ENCODE measurements at places on chromosomes 6 and 20.

- no peak for DNase-seq
Observed at GRCh38 chr6:7647504-7647903, 57.5 kb downstream of the SNRNP48 start.

- DNase-seq, result no peak
Observed at GRCh38 chr20:4949833-4950178, 51.5 kb downstream of the SLC23A2 start.

DNA sequence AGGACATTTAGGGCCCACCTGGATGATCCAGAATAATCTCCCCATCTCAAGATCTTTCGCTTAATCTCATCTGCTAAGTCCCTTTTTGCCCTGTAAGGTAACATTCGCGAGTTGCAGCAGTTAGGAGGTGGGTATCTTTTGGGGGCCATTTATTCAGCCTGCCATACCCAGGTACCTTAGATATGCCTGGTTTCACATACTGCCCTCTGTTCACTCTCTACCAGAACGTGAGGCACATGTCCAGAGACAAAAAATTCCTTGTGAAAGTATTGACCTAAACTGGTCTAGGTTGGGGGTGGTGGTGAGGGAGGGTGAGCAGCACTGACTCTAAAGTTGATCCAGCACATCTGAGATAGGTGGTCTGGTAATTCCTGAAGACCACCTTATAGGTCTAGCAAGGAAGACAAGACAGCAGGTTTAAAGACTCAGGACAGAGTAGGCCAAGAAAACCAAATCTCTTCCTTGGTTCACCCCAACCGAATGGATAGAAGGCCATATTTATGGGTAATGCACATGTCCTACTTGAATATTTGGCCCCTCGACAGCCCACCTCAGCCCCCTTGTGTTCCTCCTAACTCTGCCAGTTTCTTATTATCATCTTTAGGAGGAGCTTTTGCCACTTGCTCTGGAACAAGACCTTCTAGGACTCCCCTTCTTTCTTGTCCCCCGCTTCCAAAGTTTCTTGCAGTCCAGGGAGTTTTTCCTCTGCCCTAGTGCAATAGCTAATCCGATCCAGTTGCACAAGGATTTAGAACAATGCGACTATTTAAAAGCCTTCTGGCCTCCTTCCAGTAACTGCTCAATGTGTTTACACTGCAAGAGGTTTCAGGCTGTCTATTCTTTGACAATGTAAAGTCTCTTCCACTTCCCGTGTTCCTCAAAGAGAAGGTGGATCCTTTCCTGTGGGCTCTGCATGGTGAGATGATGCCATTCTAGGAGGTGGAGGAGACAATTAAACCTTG lies 213.0 kb upstream of the LAMP5 start:
- no peak for DNase-seq

- no peak for DNase-seq
Observed at GRCh38 chr20:18734525-18735189, 78.9 kb upstream of the SCP2D1 start.

GRCh38 chr6:150269130-150269856 lies 99.5 kb upstream of the IYD start:
- DNase-seq, result no peak

- DNase-seq, result no peak
Observed at GRCh38 chr6:146590492-146590891, 8.3 kb upstream of the ADGB start.

DNA sequence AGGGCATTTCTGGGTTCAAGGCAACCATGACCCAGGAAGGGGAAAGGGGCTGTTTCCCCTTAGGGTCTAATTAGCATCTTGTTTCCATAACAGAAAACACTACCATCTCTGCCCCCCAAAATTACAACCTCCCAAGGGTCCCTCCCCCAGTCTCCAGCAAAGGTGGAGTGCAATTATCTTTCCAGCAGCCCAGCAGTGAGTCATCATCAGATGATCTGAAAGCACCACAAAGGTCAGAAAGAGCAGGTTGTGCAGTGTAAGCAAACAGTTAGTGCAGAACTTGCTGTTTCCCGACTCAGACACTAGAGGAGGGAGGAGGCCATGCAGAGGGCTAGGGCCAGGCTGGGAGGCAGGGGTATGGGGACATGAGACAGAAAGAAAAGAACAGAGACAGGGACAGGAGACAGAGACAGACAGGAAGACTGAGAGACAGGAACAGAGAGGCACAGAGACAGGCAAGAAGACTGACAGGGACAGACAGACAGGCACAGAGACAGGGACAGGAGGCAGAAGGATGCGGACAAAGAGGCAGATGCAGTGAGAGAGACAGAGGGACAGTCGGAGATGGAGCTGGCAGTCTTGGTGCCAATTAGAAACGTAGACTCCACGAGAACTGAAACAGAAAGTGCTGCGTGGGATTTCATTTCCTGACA lies 62.5 kb downstream of the PYGB start:
- no peak for DNase-seq

DNA sequence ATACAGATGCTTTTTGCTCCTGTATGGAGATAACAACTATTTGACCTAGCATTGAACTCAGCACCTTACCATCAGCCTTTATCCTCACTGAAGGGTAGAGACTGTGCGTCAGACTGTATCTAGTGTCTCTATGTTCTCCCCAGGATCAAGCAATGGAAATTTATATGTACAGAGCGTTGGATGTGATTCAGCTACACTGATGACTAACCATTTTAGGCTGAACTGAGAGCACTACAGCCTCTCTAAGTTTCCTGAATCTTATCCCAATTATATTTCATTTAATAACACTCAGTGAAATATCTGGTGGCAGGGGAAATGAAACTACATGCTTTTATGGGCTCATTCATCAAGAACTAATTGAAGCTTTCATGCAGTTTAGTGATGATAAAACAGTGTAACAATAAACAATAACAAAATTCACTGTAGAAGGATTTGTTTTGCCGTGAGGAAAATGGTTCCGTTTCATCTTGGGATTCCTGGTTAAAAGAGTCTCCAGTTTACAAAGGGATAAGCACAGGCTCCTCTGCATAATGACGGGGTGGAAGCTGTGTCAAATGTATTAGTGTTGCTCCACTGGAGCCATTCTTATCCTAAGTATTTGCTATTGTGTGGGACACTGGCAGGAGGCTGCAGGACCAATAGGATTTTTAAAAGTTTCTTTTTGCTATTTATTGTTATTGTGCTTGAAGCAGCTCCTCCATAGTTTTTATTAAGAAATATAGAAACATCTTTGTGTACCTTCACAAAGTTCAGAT lies 567.6 kb upstream of the MMS22L start:
- DNase-seq, result no peak

- DNase-seq, result no peak
Observed at GRCh38 chr6:137765059-137765458, 102.0 kb upstream of the TNFAIP3 start.

DNA sequence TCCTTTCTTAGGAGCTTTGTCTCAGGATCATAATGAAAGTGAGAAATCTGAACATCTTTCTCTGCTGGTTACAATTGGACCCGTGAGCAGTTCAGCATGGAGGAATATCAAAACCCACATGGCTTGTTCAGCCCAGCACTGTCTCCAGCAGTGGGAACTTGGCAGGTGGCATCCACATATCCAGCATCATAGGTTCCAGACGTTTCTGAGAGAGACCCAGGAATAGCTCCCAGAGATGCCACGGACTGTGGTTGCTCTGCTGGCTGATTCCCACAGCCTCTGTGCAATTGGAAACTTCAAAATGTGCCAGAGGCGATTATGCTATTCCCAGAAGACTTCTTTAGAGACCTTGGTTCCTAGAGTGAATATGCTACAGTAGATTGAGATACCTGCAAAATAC lies 76.4 kb downstream of the PHACTR2 start:
- DNase-seq, result no peak

DNA sequence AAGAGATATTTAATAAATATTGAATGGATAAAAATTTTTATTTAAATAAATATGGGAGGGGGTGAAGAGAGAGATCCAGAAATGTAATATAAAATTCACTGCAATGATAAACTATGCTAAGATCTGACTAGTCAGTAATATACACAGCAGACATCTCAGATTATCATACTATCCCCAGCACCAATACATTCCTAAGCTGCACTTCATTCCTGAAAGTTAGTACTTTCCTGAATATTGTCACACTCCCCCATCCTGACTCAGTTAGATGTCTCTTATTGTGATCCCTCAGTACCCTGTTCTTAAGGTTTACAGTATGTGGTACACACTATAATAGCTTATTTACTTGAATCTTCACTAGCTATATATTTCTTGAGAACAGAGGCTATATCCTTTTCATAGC lies 88.3 kb upstream of the KCNQ5 start:
- DNase-seq, result no peak

- no peak for DNase-seq
Observed at GRCh38 chr20:24317224-24317623, 152.2 kb upstream of the SYNDIG1 start.

DNA sequence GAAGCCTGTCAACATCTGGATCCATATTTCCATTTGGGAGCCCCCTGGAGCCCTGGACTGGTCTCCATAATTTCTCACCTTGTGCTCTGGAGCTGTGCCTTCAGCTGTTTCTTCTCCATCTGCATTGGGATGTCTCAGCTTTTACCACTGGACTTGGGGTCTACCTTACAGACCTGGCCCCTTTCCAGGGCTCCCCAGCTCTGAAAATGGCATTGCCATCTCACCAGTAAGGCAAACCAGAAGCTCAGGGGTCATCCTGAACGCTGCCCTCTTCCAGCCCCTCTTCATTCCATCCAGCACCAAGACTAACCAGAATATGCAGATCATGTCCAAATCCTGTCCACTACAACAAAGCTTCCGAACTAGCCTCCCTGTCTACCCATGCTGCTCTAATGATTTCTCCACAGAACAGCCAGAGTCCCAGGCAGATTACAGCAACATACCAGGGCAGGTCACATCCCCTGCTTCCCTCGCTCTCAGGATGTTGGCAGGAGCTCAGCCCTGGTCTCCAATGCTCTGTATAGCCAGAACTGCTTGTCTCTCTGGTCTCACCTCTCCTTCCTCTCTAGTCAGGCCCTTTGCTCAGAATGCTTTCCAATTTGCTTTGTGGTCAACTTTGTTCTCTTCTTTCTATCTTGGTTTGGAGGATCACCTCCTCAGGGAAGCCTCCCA lies 17.7 kb upstream of the NNAT start:
- no peak for DNase-seq

- no peak for DNase-seq
Observed at GRCh38 chr6:45896783-45897441, 118.7 kb downstream of the CLIC5 start.

DNA sequence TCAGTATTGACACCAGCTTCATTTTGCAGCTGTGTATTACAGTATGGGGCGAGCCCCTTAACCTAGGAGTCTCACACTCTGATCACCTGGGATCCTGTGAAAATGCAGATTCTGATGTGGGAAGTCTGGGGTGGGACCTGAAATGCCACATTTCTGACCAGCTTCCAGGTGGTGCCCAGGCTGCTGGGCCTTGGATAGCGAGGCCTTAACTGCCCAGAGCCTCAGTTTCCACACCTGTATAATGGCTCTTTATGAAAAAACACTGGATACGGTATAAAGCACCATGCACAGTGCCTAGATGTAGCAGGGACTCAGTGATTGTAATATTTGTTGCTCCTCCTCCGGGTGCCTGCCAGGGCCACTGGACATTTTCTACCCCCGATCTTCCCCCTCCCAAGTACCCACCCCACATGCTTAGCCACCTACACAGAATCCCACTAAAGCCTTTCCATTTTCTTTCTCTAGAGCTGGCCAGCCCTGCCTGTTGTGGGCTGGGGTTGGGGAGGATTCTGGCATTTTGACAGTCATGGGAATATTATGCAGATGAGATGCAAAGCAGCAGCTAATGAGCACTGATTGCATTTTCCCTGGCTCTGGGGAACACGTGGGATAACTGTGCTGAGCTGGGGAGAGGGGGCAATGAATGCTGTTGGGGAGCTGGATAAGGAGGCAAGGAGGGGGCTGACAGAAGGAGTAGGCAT lies 44.8 kb downstream of the SPDEF start:
- DNase-seq, result no peak

- no peak for DNase-seq
Observed at GRCh38 chr6:89134723-89135122, 11.1 kb upstream of the PM20D2 start.

- DNase-seq, result no peak
Observed at GRCh38 chr6:126570507-126570906, 230.6 kb downstream of the CENPW start.

DNA sequence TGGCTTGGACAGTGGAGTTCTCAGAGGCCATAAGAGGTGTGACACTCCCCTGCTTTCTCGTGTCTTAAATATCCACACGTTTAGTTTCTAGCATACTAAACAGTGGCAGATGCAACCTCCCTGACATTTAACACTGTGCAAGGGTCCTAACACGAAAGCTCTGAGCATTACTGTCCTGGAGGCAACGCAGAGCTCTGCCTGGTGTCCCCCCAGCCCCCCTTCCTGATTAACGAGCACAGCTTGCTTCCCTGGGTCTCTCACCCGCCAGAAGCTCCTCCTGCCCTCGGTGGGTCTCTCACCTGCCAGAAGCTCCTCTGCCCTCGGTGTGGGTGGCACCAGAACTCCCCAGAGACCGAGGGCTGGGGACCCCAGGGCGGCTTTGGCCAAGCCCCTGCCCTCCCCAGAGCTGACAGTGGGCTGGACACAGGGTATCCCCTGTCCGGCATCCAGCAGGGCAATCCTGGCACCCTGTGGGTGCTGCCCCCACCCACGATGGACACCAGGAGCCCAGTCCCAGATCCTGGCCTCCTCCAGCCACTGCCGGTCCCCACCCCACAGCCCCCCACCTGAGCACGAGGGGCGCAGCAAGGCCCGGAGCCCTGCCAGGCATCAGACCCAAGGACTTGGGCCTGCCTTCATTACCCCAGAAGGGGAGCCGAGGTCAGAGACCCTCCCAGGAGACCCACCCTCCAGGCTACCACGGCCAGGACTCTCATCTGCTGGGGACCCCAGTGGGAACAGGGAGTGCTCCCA lies 12.4 kb upstream of the KCNQ2 start:
- DNase-seq, result no peak

DNA sequence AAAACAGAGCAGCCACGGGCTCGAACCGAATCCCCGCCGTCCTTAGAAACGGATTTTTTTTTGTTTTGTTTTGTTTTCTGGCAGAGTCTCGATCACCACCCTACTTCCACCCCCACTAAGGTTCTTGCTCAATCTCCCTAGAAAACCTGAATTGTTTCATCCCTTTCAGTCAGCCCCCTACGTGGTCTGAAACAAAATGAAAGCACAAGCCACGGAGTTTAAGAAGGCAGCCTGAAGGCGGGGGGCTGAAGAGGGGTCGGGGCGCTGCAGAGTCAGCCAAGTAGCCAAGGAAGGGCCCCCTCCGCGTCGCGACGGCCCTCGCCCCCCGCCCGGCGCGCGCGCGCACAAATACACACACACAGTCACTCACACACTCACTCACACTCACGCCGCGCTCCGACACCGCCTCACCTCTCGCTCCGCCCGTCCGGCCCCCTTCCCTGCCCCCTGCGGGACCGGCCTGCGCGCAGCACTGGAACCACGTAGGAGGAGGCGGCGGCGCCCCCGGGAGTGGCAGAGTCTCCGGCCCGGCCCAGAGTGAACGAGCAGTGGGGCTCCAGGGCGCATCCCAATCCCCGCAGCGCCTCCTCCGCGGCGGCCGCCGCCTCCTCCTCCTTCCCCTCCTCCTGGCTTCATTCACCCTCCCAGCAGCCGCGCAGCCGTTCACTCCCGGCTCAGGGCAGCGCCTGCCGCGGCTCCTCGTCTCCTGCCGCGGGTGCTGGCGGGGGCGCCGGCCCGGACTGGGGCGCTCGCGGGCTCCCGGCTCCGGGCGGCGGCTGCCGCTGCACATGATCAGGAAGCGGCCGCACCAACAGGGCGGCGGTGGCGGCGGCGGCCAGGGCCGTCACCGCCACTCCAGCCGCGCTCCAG lies 1.4 kb downstream of the ATXN1 start:
- DNase-seq, result peak; percentile 45

- no peak for DNase-seq
Observed at GRCh38 chr20:53448426-53448825, 145.2 kb downstream of the ZNF217 start.

- no peak for DNase-seq
Observed at GRCh38 chr6:87944541-87944954, 103.1 kb upstream of the SPACA1 start.

Measured in stimulated activated CD4-positive, alpha-beta T cell treated with anti-CD3 and anti-CD28 coated beads, Interleukin-1b, Interleukin-23, amount 100 ng/mL, for 1 hour (primary cell).